ENCODE measurements at places on chromosomes 5 and 9. TPM values are rescaled to one million over a fixed set of nuclear protein-coding genes. Genes with fewer than 3 reads are reported as not detected.
A peak's percentile ranks its signal among the peaks of the same experiment; 100 is the strongest.

DNA sequence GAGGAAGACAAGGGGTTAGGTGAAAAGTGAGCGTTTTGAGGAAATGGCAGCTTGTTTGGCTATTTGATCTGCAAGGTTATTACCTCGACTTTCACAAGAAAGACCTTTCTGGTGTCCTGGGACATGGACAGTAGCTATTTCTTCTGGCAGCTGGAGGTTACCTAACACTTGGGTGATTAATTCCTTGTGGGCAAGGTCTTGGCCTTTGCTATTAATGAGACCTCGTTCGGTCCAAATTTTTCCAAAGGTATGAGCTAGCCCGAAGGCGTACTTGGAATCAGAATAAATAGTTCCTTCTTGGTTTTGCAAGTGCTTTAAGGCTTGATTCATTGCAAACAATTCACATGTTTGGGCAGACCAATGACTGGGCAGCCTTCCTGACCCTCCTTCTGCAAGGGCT, 4.9 kb downstream of the GTF3C5 start:
- no peak for DNase-seq

GRCh38 chr5:75044406-75044805, 8.0 kb downstream of the GCNT4 start:
- DNase-seq: peak; percentile 21

Gene RUSC2
- total RNA-seq: 31.5 TPM

GRCh38 chr5:30131-30530, 61.8 kb upstream of the PLEKHG4B start:
- no peak for DNase-seq
